ENCODE measurements at places on chromosomes 2 and 18. TPM values are rescaled to one million over a fixed set of nuclear protein-coding genes. Genes with fewer than 3 reads are reported as not detected.

KCNS3 gene
- total RNA-seq: 0.14 TPM

GRCh38 chr2:144459286-144459685 is 60.6 kb downstream of the ZEB2 start:
- no peak overlapping the region for H3K27ac ChIP-seq
- no peak for DNase-seq
- peaks cover 4% of the 10 kb centered on the region for H3K27me3 ChIP-seq
- no peaks in the 10 kb centered on the region for H3K36me3 ChIP-seq

IL36G gene
- not detected for total RNA-seq

- H3K27ac ChIP-seq: no peak overlapping the region
- no peaks in the 10 kb centered on the region for H3K4me1 ChIP-seq
- H3K4me3 ChIP-seq: no peak overlapping the region
Observed at GRCh38 chr2:112140899-112141625, 2.9 kb downstream of the FBLN7 start.

GRCh38 chr2:223000872-223001796 is 50.9 kb upstream of the KCNE4 start:
- H3K27me3 ChIP-seq: no peaks in the 10 kb centered on the region
- H3K36me3 ChIP-seq: no peaks in the 10 kb centered on the region
- no peak overlapping the region for H3K27ac ChIP-seq

RNF149 gene
- total RNA-seq: 101 TPM

- H3K27me3 ChIP-seq: no peaks in the 10 kb centered on the region
- no peak overlapping the region for H3K4me3 ChIP-seq
- no peak for DNase-seq
- H3K4me1 ChIP-seq: peaks cover 8% of the 10 kb centered on the region
Observed at GRCh38 chr2:204116159-204116792, 179.7 kb downstream of the ICOS start.

PDK1 gene
- total RNA-seq: 10.7 TPM

NEDD4L gene
- 85.4 TPM for total RNA-seq

GRCh38 chr2:170298861-170299429 is 121.0 kb downstream of the MYO3B start:
- no peaks in the 10 kb centered on the region for H3K27me3 ChIP-seq
- no peak overlapping the region for H3K27ac ChIP-seq
- DNase-seq: no peak
- H3K36me3 ChIP-seq: no peaks in the 10 kb centered on the region
- no peaks in the 10 kb centered on the region for H3K4me1 ChIP-seq
- H3K4me3 ChIP-seq: no peak overlapping the region
